Right ventricle myocardium superior (tissue), 1 donor: ENCODE measurements at places on chromosomes 2 and 18.

DNA sequence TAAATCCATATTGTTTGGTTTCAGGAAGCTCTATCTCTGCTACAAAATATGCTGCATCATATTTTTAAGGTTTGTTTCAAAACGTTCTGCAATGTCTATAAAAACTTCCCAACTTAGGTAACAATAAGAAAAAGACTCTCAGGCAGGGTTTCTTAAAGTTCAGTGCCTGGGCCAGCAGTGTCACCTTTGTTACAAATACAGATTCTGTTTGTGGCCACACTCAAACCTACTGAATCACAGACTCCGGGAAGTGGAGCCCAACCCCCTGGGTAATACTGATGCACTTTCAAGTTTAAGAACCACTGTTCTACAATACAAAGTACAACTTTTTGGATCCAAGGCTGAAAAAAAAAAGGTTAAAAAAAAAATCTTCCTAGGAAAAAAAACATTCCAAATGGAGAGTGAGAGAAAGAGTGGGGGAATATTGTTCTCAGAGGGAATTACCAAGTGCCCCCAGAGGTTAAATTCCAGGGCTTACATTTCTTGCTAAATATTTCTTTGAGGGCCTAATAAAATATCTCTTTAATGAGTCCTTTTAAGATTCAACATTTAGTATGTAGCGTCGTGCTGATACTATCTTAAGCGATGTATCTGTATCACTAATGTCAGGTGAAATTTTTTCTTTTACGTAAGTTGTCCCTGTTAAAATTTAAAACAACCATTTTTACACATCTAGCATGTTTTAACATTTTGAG lies 476.7 kb downstream of the TXNL1 start:
- DNase-seq, result no peak

DNA sequence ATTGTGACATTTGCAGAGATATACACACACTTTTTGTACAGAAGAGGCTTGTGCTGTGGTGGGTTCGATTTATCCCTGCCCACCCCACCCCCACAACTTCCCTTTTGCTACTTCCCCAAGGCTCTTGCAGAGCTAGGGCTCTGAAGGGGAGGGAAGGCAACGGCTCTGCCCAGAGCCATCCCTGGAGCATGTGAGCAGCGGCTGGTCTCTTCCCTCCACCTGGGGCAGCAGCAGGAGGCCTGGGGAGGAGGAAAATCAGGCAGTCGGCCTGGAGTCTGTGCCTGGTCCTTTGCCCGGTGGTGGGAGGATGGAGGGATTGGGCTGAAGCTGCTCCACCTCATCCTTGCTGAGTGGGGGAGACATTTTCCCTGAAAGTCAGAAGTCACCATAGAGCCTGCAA lies 40.0 kb downstream of the STEAP3 start:
- DNase-seq, result no peak

- DNase-seq, result no peak
These were observed 47.0 kb downstream of the RAB12 start for GRCh38 chr18:8656232-8656631.

DNA sequence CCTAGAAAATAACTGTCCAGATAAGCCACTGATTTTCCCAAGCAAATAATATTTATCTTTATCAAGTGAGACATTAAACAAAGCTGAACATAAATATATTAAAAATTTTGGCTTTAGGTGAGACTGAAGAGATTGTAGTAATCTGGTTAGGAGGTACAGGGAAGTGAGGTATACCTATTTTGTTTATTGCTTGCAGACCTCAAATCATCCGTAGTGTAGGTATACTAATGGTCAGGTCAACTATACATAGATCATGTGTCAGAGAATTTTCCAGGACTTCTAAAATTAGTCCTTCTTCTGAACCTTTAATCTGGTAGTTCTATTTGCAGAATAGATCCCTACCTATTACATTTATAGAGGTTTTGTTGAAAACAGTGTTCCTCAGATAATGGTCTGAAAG lies 41.5 kb downstream of the SP140 start:
- no peak for DNase-seq

- no peak for DNase-seq
These were observed 447.2 kb upstream of the TNP1 start for GRCh38 chr2:217307023-217307422.

GRCh38 chr2:173395567-173396351 lies 41.1 kb downstream of the CDCA7 start:
- DNase-seq, result no peak

DNA sequence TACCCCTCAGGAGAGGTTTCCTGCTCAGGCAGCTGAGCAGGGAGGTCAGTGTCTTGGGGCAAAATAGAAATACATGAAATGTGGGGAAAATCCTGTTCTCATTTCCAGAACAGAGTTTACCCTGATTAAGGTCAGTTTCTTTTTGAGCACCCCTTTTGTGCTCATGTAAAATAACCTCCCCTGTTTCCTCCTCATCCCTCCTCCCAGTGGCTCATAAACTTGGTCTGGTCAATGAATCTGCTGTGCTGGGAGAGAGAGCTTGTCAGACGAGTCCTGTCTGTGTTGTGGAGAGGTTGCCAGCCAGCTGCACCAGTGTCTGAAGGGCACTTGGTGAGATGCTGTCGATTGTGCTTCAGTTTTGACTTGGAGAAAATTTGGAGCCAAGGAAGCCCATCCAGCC lies 48.6 kb downstream of the NTSR2 start:
- no peak for DNase-seq

DNA sequence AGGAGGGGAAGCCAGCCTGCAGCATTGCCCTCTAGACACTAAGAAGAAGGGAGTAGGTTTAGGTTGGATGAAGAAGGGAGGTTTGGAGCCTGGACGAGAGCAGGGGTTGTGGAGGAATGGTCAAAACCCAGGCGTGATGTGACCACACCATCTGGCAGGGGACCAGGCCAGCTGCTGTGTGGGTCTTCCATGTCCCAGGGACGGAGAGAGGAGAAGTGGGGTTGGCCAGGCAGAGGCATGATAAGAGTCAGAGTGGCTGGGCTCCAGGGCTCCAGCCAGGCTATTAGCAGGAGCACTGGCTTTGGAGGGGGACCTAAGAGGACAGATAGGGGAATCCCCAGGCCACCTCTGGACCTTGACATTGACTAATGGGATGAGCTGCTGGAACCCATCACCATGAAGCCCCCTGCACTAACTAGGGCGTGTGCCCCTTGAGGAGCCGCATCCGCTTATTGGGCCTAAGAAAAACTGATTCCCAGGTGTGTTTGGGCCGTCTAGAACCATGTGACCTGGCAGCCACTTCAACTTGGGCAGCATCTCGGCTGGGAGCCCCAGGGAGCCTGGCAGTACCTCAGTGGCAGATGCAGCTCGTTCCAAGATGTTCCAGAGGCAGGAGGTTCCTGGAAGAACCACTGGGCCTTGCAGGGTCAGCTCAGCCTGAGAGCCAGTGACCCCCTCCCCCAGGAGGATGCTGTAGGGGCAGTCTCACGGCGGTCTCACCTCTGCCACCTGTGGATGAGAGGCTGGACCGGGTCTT lies 235.1 kb downstream of the AGAP1 start:
- peak; percentile 88 for DNase-seq

GRCh38 chr2:27085673-27086089 lies 891 bp upstream of the KHK start:
- DNase-seq, result peak; percentile 89

DNA sequence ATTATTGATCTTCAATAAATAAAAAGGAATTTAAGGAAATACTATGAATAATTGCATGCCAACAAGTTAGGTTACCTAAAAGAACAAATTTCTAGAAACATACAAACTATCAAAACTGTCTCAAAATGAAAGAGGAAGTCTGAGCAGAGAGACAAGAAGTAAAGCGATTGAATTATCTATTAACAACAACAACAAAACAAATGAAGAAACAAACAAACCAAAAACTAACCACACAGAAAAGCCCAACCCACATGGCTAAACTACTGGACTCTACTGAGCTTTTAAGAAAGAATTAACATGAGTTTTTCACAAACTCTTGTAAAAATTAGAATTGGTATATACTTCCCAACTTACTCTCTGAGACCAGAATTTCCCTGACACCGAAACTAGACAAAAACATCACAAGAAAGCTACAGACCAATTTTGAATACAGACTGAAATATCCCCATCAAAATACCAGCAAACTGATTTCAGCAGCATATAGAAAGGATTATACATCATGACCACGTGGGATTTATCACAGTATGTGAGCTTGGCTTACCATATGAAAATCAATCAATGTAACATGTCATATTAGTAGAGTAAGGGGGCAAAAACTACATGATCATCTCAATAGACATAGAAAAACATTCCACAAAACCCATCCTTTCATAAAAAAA lies 16.6 kb upstream of the GALNT1 start:
- DNase-seq, result no peak

DNA sequence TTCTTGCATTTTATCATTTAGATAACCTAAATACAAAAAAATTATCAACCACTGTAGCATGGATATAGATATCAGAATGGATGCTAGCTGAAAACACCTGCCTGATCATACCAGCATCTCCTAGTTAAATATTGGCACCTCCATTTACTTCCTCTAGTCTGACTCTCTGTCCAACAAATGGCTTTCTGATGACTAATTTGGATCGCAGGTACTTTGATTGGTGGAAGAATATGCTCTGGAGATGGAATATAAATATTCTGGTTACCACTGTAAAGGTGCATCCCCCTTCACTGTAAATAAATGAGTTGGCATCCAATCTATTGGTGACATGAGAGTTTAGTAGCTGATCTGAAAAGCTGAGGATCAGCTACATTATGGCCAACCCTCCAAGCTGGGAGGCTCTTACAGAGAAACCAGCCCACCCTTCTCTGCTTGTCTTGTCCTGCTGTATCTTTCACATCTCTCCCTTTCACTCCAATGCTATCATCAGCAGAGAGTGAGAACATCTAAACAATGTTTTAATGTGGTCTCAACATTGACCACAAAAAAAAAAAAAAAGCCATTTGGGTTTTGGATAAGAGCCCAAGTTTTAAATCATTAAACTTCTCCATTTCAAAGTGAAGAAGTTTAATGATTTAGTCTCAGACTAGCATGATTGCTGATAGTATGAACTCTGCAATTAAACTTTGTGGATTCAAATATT lies 90.5 kb downstream of the PMAIP1 start:
- DNase-seq, result no peak

- no peak for DNase-seq
These were observed 37.5 kb upstream of the CAB39 start for GRCh38 chr2:230674966-230675672.

- DNase-seq, result no peak
These were observed 160.7 kb upstream of the SALL3 start for GRCh38 chr18:78818961-78819360.

- peak; percentile 85 for DNase-seq
These were observed 59.3 kb downstream of the EMILIN2 start for GRCh38 chr18:2905854-2906703.

- no peak for DNase-seq
These were observed 157.1 kb downstream of the PRPF40A start for GRCh38 chr2:152560166-152560565.

DNA sequence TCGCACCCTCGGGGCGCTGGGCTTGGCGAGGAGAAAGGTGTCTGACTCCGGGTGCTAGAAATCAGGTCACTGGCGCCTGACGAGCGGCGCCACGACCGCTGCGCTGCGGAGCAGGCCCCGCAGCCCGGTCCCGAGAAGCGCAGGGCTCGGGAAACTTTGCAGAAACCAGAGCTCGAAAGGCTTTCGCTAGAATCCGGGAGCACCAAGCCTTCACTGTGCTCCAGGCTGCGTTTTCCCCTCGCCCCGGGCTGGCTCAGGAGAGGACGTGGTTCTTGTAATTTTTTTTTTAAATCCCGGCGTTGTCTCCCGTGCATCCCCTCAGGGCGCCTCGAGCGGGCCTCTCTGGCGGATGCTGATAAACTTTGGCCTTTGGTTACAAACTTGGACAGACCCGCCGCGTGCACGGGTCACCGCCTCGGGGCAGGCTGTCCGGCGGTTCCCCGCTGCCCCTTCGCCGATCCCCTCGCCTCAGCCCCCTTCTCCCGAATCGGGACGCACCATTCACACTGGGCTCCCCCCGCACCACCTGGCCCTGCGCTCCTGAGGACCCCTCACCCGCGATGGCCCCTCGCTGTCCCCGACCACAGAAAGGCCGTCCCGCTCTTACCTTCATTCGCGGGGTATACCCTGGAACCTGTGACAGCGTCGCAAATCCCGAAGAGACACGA lies 419 bp downstream of the EPHA4 start:
- DNase-seq, result peak; percentile 45

DNA sequence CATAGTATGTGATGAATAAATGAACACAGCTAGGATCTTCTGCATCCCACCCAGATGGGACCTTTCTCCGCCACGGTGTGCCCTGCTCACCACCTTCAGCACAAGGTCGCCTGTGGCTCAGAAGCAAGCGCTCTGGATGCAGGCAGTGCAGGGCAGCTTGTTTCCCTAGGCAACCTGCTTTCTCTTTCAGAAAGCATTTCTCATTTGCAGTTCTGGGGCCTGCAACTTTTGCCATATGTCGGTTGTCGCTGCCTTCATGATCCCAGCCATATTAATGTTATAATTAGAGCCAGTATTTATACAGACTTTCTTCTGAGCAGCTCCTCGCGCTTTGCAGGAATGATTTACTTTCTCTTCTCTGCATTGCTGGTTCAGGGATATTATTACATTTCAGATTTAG lies 692.8 kb downstream of the RNF144A start:
- no peak for DNase-seq

DNA sequence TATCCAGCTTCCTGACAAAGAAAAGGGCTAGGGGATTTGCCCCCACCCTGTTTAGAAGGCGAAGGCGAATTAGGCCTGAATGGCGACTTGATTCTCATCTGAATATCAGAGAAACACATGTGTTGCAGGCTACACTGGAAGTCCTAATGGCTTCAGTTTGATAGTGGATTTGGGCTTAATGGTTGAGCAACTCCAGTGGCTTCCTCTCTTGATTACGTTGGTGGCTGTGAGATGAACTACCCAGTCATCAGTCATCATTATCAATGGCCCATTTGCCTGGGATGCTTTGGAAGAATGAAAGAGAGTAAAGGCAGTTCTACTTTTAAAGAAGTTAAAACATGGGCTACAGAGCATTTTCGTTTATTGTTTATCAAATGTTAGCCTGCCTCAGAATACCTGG lies 60.9 kb upstream of the IL1R1 start:
- no peak for DNase-seq

DNA sequence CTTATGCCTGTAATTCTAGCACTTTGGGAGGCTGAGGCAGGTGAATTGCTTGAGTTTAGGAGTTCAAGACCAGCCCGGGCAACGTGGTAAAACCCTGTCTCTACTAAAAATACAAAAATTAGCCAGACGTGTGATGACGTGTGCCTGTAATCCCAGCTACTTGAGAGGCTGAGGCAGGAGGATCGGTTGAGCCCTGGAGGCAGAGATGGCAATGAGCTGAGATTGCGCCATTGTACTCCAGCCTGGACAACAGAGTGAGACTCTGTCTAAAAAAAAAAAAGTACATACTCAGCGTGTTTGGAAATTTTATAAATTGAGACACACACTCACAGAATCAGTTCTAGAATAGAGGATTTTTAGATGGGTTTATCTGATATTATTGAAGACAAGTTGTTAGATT lies 17.1 kb upstream of the GIGYF2 start:
- no peak for DNase-seq
